ENCODE measurements at places on chromosomes 12 and 14. TPM values are rescaled to one million over a fixed set of nuclear protein-coding genes. Genes with fewer than 3 reads are reported as not detected.
A peak's percentile ranks its signal among the peaks of the same experiment; 100 is the strongest.

GRCh38 chr14:52776816-52777215, 14.6 kb downstream of the GNPNAT1 start:
- H3K27ac ChIP-seq = peak overlapping the region; percentile 33
- 0 out of 2 replicates have a peak, but pooled peaks cover 9% of the 10 kb centered on the region for H3K4me1 ChIP-seq
- H3K36me3 ChIP-seq = peaks cover 6% of the 10 kb centered on the region
- H3K27me3 ChIP-seq = no peaks in the 10 kb centered on the region

Gene ABCC9
- total RNA-seq = not detected

GRCh38 chr14:102159841-102160240, 20.1 kb downstream of the WDR20 start:
- no peak overlapping the region for H3K4me3 ChIP-seq
- peaks cover 23% of the 10 kb centered on the region for H3K4me1 ChIP-seq
- DNase-seq = no peak
- no peak overlapping the region for H3K27ac ChIP-seq
- H3K36me3 ChIP-seq = peaks cover 11% of the 10 kb centered on the region

Gene ASIC1
- total RNA-seq = 0.24 TPM

GRCh38 chr12:114414031-114414865, 8.3 kb upstream of the TBX5 start:
- DNase-seq = no peak
- H3K36me3 ChIP-seq = no peaks in the 10 kb centered on the region
- no peak overlapping the region for H3K4me3 ChIP-seq
- peaks cover 75% of the 10 kb centered on the region for H3K27me3 ChIP-seq

GRCh38 chr14:68636597-68636996, 156.3 kb downstream of the ZFP36L1 start:
- no peak for DNase-seq
- no peaks in the 10 kb centered on the region for H3K27me3 ChIP-seq
- peaks cover 62% of the 10 kb centered on the region for H3K4me1 ChIP-seq
- no peak overlapping the region for H3K4me3 ChIP-seq
- H3K27ac ChIP-seq = no peak overlapping the region

DNA sequence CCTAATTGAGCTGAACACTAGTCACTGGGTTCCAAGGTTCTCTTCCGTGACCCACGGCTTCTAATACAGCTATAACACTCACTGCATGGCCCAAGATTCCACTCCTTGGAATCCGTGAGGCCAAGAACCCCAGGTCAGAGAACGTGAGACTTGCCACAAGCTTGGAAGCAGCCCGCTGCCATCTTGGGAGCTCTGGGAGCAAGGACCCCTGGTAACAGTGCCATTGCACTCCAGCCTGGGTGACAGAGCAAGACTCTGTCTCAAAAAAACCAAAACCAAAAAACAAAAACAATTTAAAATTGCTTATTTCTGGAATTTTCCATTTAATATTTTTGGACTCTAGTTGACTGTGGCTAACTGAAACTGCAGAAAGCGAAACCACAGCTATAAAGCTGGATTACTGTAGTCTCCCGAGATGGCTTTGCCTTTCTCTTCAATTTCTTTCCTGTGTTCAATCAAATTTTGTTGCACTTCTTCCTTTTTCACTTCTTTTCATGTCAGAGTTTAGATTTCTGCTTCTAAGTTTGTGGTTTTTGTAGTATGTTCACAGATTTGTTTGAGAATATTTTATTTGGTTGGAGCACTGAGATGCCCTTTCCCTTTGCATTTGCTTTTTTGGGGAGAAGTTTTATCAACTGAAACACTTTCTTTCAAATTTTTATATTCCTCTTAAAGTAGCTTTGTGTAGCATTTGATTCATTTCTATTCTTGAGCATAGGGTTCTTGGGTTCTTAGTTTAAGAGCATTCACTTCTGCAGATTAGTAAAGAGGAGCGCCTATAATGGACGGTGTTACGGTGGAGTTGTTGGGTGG, 44.6 kb downstream of the DDHD1 start:
- no peak for DNase-seq
- no peaks in the 10 kb centered on the region for H3K27me3 ChIP-seq
- H3K36me3 ChIP-seq = no peaks in the 10 kb centered on the region
- peaks cover 18% of the 10 kb centered on the region for H3K4me1 ChIP-seq
- H3K4me3 ChIP-seq = no peak overlapping the region

Gene TAS2R50
- total RNA-seq = 2.2 TPM

- DNase-seq = no peak
- H3K36me3 ChIP-seq = peaks cover 10% of the 10 kb centered on the region
- no peak overlapping the region for H3K4me3 ChIP-seq
- H3K27ac ChIP-seq = no peak overlapping the region
Measured at GRCh38 chr12:54239620-54240019, 40.3 kb downstream of the CBX5 start.

GRCh38 chr14:50943261-50943942, 881 bp downstream of the PYGL start:
- peaks cover 54% of the 10 kb centered on the region for H3K4me1 ChIP-seq
- H3K36me3 ChIP-seq = 0 out of 2 replicates have a peak, but pooled peaks cover 3% of the 10 kb centered on the region
- DNase-seq = peak; percentile 55
- peak overlapping the region; percentile 99 for H3K27ac ChIP-seq
- peak overlapping the region; percentile 92 for H3K4me3 ChIP-seq

Data from HepG2 (cell line).